Ovary (tissue), 10 donors: ENCODE measurements at places on chromosomes 16 and 17. TPM values are rescaled to one million over a fixed set of nuclear protein-coding genes. Genes with fewer than 3 reads are reported as not detected.
A peak's percentile ranks its signal among the peaks of the same experiment; 100 is the strongest.

GRCh38 chr17:18356624-18357023 lies 6.7 kb downstream of the SHMT1 start:
- no peaks in the 10 kb centered on the region for H3K4me1 ChIP-seq
- DNase-seq: no peak
- H3K36me3 ChIP-seq: no peaks in the 10 kb centered on the region
- H3K4me3 ChIP-seq: no peak overlapping the region

GRCh38 chr16:87628940-87629339 lies 26.6 kb downstream of the JPH3 start:
- H3K4me1 ChIP-seq: no peaks in the 10 kb centered on the region
- H3K27ac ChIP-seq: no peak overlapping the region
- DNase-seq: no peak
- H3K36me3 ChIP-seq: no peaks in the 10 kb centered on the region
- H3K4me3 ChIP-seq: no peak overlapping the region
- H3K27me3 ChIP-seq: no peaks in the 10 kb centered on the region

- H3K4me1 ChIP-seq: no peaks in the 10 kb centered on the region
- DNase-seq: no peak
- no peak overlapping the region for H3K4me3 ChIP-seq
- no peaks in the 10 kb centered on the region for H3K36me3 ChIP-seq
- H3K27ac ChIP-seq: no peak overlapping the region
Measured at GRCh38 chr17:1503699-1504098, 11.2 kb upstream of the MYO1C start.

GRCh38 chr17:80425835-80426426 lies 11.0 kb downstream of the ENDOV start:
- no peaks in the 10 kb centered on the region for H3K27me3 ChIP-seq
- DNase-seq: peak; percentile 28
- H3K27ac ChIP-seq: no peak overlapping the region
- H3K36me3 ChIP-seq: no peaks in the 10 kb centered on the region
- H3K4me3 ChIP-seq: no peak overlapping the region
- H3K4me1 ChIP-seq: no peaks in the 10 kb centered on the region

Gene LDHD
- polyA plus RNA-seq: 21.7 TPM
